CD8-positive, alpha-beta memory T cell (primary cell): ENCODE measurements at places on chromosomes 2 and 18. TPM values are rescaled to one million over a fixed set of nuclear protein-coding genes. Genes with fewer than 3 reads are reported as not detected.

RGPD4 gene
- total RNA-seq = 0.64 TPM

CROCC2 gene
- total RNA-seq = not detected

DNA sequence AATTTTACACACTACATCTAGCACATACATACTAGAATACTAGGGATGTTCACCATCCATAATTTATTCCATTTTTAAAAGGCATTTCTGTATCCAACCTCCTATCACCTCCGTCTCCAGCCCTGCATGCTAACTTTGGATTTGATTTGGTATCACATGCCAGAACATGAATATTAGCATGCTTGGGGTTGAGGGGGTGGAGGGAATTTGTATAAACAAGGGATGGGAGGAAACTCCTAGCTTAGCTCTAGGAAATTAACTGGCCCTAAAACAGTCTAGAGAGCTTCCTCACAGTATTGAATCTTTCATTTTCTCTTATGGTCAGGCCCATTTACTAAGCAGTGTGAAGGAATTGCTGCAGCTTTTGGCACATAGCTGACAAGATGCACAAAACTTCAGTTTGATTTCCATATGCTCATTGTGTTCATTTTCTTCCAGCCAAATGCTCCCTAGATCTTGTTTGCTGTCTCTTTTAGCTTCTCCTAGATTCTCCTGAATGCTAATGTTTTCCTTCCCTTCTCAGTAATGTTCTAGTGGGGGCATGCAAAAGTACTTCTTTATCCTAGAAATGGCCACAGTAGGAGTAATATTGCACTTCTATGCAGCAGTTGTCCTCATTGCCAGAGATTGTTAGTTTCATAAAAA is 135.2 kb downstream of the VWC2L start:
- DNase-seq = no peak
- H3K27ac ChIP-seq = no peak overlapping the region
- H3K4me1 ChIP-seq = no peaks in the 10 kb centered on the region
- no peak overlapping the region for H3K4me3 ChIP-seq
- no peaks in the 10 kb centered on the region for H3K27me3 ChIP-seq

DNA sequence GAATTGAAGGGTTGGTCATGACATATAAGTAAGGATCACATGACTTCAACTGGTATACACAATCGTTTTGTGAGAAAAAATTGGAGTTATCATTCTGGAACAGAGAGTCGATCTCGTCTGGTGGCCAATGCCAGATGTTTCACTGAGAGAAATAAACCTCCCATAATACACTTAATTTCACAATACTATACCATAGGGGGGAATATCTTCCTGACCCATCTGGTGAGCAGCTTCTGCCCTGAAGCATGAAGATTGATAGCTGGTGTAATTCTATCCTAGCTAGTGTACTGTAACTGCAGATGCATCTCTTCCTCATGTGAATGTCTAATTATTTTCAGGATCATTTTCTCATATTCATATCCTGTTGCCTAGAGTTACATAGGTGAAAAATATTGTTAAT is 15.7 kb upstream of the CDH7 start:
- H3K4me3 ChIP-seq = no peak overlapping the region
- no peaks in the 10 kb centered on the region for H3K4me1 ChIP-seq
- no peaks in the 10 kb centered on the region for H3K36me3 ChIP-seq
- no peak for DNase-seq
- no peak overlapping the region for H3K27ac ChIP-seq

DNA sequence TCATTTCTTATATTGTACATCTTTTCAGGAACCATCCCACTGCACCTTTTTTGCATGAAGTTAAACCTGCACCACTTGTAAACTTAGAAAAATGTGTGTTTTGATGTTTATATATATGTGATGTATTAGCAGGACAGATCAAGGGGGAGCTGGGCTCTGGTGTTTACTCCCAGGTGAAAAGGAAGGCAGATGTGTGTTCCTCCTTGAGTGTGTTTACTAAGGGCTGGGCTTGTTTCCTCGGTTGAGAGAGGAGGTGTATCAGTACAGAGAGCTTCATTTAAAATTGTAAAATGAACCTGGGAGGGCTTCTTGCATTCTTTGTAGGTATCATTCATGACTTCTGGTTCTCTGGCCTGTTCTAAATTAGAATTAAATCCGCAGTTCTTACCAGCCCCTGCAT is 14.8 kb downstream of the LPIN1 start:
- H3K27me3 ChIP-seq = no peaks in the 10 kb centered on the region
- peaks cover 8% of the 10 kb centered on the region for H3K36me3 ChIP-seq

GRCh38 chr18:37199741-37200140 is 365.9 kb downstream of the CELF4 start:
- no peaks in the 10 kb centered on the region for H3K4me1 ChIP-seq
- no peaks in the 10 kb centered on the region for H3K36me3 ChIP-seq
- H3K27me3 ChIP-seq = no peaks in the 10 kb centered on the region
- DNase-seq = no peak
